ENCODE measurements at places on chromosomes 1 and 21. TPM values are rescaled to one million over a fixed set of nuclear protein-coding genes. Genes with fewer than 3 reads are reported as not detected.

The RNF2 gene
- 15.9 TPM for total RNA-seq

The SPRR2E gene
- not detected for total RNA-seq

The RXFP4 gene
- 5.6 TPM for total RNA-seq

The HES3 gene
- total RNA-seq, result not detected

The MYBPH gene
- not detected for total RNA-seq

The NBPF6 gene
- total RNA-seq, result 0.34 TPM

The OR2G6 gene
- not detected for total RNA-seq

The TTC24 gene
- not detected for total RNA-seq

The UBL4B gene
- total RNA-seq, result not detected

The PPIAL4G gene
- not detected for total RNA-seq

DNA sequence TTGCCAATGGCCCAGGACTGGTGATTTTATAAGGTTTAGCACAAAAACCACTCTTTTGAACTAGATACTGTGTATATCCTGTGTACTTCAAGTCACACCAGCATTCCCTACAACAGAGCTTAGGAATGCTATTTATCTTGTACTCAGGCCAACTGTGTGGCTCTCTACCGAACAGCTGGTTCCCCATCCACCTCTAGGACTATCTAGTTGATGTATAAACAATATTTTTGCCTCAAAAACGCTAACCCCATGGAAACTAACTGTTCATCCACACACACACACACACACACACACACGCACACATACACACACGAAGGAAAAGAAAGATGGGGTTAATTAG, 28.7 kb upstream of the SLC45A3 start:
- DNase-seq, result no peak

DNA sequence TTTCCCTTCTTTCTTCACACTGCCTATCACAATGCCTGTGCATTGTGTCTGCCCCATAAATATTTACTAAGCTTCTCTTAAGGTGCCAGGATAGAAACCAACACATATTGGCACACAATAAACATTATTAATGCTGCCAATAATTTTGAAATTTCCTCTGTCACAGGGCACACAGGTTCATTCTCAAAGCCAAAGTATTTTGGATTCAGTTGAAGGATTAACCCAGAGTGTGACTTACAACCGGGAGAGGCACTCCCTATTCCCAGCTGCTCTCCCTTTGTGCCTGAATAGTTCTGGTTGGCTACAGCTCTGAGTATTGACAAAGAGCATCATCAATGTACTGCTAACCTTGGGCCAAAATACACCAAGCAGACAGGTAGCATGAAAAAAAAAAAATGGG, 46.6 kb upstream of the ATP1A1 start:
- DNase-seq, result no peak

DNA sequence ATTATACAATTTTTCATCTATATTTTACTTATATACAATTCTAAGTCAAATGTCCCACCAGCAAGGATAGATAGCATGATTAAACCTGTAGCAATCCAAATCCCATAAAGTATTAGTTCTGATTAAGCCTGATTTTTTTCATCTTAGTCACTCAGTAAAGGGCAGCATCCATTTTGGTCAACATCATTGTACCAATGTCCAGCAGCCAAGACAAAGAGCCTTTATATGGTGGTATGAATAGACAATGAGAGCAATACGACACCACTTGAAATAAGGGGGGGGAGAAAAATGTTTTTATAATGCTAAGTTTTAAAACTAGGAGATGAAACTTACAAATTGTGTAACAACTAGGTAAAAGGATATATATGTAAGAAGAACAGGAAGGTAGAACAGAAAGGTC, 7.4 kb downstream of the ZNF644 start:
- no peak for DNase-seq

DNA sequence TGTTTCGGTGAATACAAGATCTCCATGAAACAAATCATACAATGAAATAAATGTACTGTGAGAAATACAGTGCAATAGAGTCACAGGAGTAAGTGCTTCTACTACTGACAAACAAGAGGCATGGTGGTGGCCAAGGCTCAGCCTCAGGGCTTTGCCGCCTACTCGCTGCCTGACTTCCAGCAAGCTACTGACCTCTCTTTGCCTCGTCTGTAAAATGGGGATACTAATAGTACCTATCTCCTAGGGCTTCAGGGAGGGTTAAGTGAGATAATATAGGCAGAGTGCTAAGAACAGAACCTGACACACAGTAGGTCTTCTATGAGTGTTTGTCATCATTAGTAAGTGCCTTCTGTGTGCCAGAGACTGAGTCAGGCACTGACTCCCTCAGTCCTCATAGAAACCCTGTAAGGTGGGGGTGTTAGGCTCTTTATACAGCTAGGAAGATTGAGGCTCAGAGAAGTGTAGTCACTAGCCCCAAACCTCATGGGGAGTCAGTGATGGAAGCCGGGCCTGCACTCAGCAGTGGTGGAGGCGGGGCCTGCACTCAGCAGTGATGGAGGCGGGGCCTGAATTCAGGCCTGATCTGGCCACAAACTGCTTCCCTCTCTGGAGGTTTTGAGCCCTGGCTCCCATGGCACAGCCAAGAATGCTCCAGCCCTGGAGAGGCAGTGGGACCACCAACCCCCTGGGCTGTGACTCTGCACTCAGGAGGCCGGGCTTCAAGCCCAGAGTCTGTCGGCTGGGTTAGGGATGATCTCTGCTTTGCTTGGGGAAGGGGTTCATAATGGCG, 6.8 kb downstream of the BSND start:
- no peak for DNase-seq

GRCh38 chr1:19222573-19222972, 12.5 kb upstream of the UBR4 start:
- DNase-seq, result no peak

GRCh38 chr1:64973061-64973647, 6.8 kb upstream of the JAK1 start:
- DNase-seq, result no peak

GRCh38 chr1:245807306-245807705, 652.5 kb downstream of the KIF26B start:
- no peak for DNase-seq

DNA sequence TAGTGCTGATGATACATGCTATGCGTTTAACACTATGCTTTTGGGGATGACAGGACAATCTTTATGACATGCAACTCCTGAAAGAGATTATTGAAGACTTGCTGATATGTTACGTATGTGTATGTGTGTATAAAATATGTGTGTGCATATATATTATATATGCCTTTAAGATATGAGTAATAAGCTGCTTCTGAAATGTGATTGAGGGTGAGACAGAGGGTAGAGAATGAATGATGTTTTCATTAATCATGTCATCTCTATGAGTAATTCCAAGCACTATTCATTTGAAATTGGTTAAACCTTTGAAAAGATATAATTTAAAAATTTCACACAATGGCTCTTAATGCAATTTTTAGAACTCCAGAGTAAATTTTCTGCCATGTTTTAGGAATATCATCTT, 5.8 kb downstream of the BCL9 start:
- DNase-seq, result no peak

DNA sequence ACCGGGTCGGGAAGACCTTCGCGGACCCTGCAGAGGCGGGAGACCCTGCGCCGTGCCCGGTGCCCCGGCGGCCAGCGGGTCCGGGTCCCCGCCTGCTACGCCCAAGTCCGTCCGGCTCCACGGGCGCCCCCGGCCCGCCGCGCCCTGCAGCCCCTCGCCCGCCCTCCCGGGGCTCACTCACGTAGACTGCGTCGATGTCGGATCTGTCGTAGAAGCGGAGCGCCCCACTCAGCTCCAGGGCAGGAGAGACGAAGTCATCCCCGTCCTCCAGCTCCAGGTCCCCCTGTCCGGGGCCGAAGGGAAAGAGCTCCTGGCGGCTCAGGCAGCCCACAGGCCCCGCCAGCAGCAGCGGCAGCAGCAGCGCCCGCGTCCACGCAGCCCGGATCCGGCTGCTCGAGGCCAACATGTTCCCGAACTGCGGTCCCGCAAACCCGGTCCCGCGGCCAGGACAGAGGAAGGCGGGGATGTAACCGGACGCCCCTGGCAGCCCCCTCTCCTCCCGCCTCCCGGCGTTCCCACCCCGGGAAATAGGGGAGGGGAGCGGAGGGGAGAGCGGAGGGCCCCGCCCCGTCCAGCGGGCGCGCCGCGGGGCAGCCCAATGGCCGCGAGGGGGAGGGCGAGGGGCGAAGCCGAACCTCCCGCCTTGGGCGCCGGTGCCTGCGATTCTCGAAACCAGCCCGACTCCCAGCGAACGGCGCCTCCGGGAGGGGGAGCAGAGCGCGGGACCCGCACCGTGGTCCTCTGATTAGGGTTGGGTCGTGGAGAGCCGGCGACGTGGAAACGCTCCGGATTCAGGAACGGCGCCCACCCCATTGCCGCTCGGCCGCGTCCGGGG, at the start of gene NID1:
Gene NID1 (minus strand): TSS at position 417 of the 835 bp plus-strand sequence. CDS start 11 bp downstream, at position 406.
- peak; percentile 78 for DNase-seq

- no peak for DNase-seq
These were observed 1350.4 kb downstream of the AMY1C start for GRCh38 chr1:105100102-105100501.

GRCh38 chr1:222329493-222330045, 218.3 kb downstream of the HHIPL2 start:
- DNase-seq, result no peak

- no peak for DNase-seq
These were observed 13.4 kb downstream of the LRRC39 start for GRCh38 chr1:100164702-100165101.

- no peak for DNase-seq
These were observed 13.8 kb upstream of the CAMTA1 start for GRCh38 chr1:6771441-6771769.

DNA sequence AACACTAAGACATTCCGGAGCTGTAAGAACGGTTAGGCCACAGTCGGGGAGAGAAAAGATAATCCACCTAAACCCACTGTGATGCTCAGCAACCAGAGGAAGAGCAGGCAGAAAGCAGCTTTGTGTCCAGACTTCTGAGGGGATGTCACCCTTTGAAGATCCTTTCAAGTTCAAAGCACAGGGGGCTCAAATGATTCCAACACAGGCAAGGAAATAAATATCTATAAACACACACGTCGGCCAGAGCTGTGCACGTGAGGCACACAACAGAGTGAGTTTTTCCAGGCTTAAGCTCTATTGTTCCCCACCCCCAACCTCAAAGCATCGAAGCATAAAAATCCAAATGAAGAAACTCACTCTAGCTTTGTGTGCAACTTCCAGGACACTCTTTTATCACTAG, 479.0 kb downstream of the DISC1 start:
- no peak for DNase-seq

GRCh38 chr1:92989936-92990583, 28.8 kb upstream of the DIPK1A start:
- DNase-seq, result no peak

- DNase-seq, result no peak
These were observed 2.6 kb upstream of the ABCB10 start for GRCh38 chr1:229561141-229561540.

- peak; percentile 66 for DNase-seq
These were observed 124.9 kb upstream of the IFFO2 start for GRCh38 chr1:19081218-19081893.

DNA sequence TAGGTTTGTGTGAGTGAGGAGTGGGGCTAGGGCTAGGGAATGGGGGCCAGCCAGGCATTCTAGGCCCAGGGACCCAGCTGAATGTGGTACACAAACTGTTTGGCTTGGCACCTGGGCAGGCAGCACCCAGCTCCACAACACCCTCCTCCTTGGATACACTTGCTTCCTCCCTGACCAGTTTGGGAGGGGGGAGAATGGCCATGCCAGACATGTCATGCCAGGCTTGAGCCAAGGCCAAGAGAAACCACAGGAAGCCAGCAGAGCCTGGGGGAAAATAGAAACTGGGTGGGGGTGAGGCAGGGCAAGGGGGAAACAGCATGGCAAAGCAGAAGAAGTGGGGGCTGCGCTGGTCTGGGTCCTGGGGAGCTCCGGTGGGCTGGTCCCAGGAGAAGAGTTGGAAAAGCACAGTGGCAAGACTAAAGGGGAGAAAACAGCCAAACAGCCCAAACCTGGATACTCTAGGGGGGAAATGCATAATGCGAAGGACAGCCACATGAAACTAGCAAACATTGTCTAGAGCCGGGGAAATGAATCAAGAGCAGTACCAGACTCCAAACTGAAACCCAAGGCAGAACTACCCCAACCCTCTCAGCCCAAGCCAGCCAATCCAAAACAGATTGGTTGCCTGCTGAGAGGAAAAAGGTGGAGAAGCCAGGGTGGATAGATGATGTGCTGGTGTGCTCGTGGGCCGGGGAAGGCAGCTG, 47.9 kb downstream of the LGR6 start:
- DNase-seq, result no peak

DNA sequence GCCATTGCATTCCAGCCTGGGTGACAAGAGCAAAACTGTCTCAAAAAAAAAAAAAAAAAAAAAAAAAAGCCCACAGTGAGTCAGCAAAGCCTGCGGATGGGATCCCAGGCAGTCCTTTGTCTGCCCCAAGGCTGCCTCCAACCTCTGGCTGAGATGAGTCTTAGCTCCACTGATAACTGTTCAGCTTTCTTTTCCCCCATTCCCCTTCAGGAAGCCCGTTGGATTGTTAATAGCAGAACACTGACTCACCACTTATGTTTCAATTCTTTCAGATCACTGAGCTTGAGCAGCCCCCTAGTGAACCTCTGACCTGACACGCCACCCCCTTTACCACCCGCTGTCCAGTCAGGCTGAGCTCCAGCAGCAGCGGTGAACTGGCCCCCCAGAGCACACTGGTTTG, 57.5 kb downstream of the ERG start:
- no peak for DNase-seq

- no peak for DNase-seq
These were observed 75.1 kb upstream of the WLS start for GRCh38 chr1:68307378-68307787.

GRCh38 chr1:206606867-206607266, 5.4 kb downstream of the EIF2D start:
- no peak for DNase-seq

- DNase-seq, result no peak
These were observed 85.2 kb upstream of the TRABD2B start for GRCh38 chr1:48082271-48082962.

GRCh38 chr1:107474877-107475612, 334.2 kb downstream of the NTNG1 start:
- DNase-seq, result no peak

DNA sequence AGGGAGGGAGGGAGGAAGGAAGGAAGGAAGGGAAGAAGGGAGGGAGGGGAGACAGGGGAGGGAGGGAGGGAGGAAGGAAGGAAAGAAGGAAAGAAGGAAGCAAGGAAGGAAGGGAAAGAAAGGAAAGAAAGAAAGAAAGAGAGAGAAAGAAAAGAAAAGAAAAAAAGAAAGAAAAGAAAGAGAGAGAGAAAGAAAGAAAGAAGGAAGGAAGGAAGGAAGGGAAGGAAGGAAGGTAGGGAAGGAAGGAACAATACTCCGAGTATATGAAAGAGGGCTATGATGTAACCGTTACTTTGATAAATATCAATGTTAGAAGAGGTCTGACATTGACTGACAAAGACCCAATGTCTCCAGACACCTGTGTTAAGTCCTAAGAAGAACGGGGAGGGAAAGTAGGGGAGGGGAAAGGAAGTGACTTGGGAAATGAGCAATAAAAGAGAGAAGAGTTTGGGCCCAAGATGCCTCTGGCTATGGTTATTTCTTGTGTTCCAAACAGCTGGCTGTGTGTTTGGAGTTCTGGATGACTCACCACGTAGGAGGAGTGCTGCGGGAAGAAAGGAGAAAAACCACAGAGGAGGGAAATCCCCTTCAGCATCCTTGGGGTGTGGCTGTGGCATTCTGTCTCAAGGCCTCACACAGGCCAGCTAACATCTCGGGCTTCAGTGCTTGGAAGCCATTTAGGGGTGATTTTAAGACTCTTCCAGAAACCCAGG, 37.0 kb upstream of the RXRG start:
- no peak for DNase-seq
